Stimulated activated CD4-positive, alpha-beta T cell treated with anti-CD3 and anti-CD28 coated beads, Interleukin-2, amount 100 ng/mL, for 4 hours (primary cell): ENCODE measurements at places on chromosomes 7 and 10.

DNA sequence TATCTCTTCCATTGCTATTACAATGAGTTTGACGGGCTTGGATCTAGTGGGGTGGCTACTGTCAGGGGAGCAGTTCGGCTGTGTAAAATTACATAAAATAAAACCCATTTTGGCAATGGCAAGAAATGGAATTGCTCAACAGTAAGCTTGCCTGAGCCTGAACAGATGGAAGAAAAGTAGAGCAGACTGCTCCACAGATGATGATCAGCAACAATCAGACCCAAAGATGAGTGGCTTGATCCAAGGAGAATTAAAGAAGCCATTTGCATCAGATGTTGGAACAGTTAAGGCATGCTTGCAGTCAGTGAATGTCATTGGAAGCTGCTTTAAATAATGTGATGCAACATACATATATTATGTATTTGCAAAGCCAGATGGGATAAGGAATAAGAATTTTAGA, 256.6 kb upstream of the SMIM30 start:
- DNase-seq, result no peak

- DNase-seq, result no peak
These were observed 69.8 kb upstream of the WAC start for GRCh38 chr10:28463141-28463540.

DNA sequence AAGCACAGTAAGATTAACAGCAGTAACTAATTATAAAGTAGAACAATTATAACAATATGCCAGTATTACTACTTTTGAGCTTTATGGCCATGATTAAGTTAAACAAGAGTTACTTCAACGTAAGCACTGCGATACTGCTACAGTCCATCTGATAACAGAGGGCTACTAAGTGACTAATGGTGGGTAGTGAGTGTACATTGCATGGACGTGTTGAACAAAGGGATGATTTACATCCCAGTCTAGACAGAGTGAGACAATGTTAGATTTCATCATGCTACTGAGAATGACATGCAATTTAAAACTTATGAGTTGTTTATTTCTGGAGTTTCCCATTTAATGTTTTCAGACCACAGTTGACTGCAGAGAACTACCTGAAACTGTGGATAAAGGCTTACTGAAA, 45.6 kb downstream of the TPST1 start:
- no peak for DNase-seq

DNA sequence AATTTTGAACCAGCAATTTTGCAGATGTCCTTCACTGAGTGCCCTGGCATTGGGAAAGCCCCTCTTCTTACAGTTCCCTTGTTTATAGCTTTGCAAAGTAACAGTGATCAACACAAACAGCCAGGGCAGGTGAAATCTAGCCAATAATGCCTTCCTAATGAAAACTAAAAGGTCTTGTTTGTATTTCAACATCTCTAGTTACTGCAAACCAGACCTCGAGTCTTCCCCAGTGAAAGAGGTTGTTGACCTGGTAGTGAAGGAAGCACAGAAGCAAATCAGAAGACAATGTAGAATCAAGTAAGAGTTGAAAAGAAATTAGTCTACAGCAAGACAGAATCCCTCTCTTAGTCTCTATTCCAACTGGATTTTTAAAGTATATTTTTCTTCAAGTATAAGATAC, 231.2 kb downstream of the SNX13 start:
- DNase-seq, result no peak

DNA sequence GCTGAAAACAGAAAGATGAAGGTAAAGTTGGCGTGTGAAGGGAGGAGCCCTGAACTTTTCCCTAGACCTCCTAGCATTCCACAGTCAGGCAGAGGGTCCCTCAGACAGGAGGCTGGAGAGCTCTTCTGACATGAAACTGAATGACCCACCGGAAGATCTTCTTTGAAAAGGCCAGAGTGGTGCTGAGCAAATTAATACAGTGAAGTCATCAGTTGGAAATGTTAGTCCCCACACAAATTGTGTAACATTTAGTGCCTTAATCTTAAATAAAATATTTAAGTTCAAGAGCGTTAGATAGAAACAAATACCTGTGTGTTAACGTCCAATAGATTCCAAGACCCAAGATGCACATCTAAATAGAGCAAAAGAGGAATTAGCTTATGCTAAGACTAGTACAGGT, 49.0 kb upstream of the WNT16 start:
- DNase-seq, result no peak

DNA sequence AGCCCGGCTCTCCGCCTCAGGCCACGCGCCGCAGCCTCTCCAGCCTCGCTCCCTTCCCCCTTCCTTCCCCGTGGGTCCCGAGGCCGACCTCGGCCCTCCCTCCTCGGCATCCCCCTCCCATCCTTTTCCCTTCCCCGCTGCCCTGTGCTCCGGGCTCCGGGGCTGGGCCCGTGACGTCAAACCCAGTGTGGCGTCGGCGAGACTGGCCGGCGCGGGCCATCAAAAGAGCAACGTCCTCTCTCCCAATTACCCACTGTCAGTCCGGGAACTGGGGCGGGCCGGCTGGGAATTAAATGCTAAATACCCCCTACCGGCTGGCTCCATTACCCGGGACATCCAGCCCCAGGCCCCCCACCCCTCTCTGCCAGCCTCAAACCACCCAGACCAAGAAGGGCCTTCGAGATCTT, 2.6 kb upstream of the GATA3 start:
- DNase-seq, result no peak

- no peak for DNase-seq
These were observed 36.7 kb upstream of the NFKB2 start for GRCh38 chr10:102358712-102359382.

GRCh38 chr10:23324351-23324750, 20.2 kb downstream of the C10orf67 start:
- no peak for DNase-seq

- DNase-seq, result no peak
These were observed 27.7 kb downstream of the PRKAG2 start for GRCh38 chr7:151849008-151849878.

DNA sequence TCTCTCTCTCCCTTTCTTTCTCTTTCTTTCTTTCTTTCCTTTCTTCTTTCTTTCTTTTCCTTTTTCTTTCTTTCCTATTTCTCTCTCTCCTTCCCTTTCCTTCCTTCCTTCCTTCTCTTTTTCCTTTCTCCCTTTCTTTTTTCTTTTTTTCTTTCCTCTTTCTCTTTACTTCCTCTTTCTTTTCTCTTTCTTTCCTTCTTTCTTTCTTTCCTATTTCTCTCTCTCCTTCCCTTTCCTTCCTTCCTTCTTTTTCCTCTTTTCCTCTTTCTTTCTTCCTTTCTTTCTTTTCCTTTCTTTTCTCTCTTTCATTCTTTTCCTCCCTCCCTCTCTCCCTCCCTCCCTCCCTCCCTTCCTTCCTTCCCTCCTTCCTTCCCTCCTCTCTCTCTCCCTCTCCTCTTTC, 81.5 kb downstream of the RHOBTB1 start:
- no peak for DNase-seq
